ENCODE measurements at places on chromosomes 11 and 22.
A peak's percentile ranks its signal among the peaks of the same experiment; 100 is the strongest.

GRCh38 chr11:10920205-10920604 lies 62.4 kb upstream of the ZBED5 start:
- peak; percentile 18 for DNase-seq

- DNase-seq, result peak; percentile 21
Measured at GRCh38 chr11:33942954-33943353, 51.1 kb upstream of the LMO2 start.

- DNase-seq, result peak; percentile 54
Measured at GRCh38 chr11:65047581-65048422, 6.8 kb downstream of the SAC3D1 start.

- no peak for DNase-seq
Measured at GRCh38 chr22:37354261-37354660, 72.0 kb downstream of the CYTH4 start.

GRCh38 chr11:117795638-117796455 lies 1.2 kb downstream of the DSCAML1 start:
- no peak for DNase-seq

GRCh38 chr11:67648140-67648795 lies 2.3 kb downstream of the ACY3 start:
- no peak for DNase-seq

DNA sequence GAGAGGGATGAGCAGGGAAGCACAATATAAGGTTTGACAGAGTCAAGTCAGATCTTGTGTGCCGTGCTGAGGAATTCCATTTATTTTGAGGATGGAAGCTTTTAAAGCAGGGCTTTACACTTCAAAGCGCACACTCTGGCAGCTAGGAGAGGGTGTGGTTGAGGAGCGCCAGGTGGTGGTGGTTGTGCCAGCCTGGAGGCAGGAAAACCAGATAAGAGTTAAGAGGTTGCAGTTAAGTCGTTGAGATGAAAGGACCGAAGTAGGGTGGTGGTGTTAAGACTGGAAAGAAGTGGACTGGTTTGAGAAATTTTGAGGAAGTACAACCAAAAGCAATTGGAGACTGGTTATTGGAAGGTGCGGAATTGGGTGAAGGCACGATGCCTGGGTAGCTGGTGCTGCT lies 231.6 kb upstream of the TBCEL start:
- DNase-seq, result no peak

DNA sequence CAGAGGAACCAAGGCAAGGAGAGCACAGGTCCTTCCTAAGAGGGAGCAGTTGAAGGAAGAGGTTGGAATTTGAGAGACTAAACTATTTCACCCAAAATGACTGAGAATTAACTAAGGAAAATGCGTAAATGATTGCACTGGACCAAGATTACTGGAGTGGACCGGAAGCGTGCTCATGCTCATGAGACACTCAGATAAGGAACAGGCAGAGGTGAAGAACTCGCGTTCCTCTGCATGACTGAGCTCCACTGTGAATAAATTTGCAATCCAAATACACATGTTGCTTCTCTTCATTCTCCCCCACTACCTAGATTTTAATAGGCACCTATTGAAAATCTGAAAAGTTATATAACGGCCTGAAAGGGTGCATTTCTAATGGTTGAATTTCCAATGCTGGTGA lies 207.0 kb downstream of the KIRREL3 start:
- DNase-seq, result no peak

DNA sequence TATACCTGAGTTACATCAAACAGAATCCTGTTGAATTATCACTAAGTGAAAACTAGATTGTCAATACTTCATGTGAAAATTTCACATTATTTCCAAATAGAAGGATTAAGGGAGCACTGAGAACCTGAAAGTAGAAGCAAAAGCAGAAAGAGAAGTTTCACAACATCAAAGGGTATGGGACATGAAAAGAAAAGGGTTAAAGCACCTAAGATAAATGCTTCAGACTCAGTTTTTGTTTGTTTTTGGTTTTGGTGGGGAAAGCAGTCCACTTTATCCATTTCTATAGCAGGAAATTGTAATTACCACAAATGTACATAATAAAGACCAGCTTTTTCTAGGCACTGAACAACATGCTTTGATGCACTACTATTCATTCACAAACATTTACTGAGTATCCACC lies 1069.7 kb upstream of the CCDC90B start:
- no peak for DNase-seq

- DNase-seq, result no peak
Measured at GRCh38 chr22:18065256-18065655, 12.5 kb upstream of the PEX26 start.

- no peak for DNase-seq
Measured at GRCh38 chr22:37279331-37280181, 2.8 kb upstream of the CYTH4 start.
